ENCODE measurements at places on chromosomes 3 and 15.

DNA sequence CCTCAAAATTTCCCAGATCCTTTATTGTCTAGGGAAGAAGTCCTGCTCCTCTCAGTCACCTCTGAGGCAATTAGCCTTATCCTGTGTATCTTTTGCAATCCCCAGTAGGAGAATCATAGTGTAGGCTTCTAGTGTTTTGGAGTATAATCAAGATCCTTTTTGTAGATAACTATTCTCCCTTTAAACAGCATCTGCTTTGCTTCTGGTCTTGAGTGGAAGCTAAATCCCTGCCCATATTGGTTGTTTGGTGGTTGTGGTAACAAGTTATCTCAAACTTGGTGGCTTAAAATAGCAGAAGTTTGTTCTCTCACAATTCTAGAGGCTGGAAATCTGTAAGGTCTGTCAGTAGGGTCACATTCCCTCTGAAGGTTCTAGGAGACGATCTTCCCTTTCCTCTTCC is 217.5 kb upstream of the RASGRP1 start:
- DNase-seq: no peak

GRCh38 chr3:27688053-27688452 is 34.1 kb downstream of the EOMES start:
- DNase-seq: no peak

DNA sequence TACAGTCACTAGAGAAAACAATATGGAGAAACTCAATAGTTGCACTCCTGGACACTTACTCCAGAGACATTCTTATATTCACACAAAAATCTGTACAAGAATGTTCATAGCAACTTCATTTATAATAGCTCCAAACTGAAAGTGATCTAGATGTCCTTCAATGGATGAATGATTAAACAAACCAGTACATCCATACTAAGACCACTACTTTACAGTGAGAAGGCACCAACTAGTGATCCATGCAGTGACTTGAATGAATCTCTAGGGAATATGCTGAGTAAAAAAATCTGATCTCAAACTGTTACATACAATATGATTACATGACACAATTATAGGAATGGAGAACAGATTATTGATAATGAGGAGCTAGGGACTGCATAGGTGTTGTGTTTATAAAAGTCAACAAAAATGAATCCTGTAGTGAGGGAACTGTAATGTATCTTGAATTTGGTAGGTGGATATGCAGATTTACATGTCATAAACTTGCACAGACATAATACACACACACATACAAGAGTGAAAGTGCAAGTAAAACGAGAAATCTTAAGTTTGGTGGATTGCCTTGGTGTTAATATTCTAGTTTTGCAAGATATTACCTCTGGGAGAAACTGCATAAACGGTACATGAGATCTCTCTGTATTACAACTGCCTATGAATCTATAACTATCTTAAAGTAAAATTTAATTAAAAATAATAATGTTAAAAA is 85.7 kb downstream of the SPATA16 start:
- DNase-seq: no peak

GRCh38 chr3:40396406-40396805 is 9.4 kb downstream of the ENTPD3 start:
- no peak for DNase-seq

DNA sequence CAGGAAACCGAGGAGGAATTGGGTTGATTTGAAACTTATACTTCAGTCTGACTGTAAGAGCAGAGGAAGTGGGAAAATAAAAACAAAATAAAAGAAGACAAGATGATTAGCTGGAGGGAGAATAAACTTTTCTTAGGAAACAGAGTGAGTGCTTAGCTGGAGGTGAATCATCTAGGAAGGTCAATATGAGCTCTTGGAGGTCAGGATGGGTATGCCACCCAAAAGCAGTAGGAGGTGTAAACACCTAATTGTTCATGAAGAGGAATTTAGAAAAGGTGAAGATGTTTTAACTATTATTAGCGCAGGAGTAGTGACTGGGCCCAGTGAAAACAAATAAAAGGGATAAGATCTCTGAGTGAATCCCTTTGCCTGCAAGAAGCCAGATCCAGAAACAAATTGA is 39.9 kb upstream of the ARL14 start:
- DNase-seq: no peak

- no peak for DNase-seq
These were observed 196.2 kb downstream of the CHST2 start for GRCh38 chr3:143315766-143316165.

DNA sequence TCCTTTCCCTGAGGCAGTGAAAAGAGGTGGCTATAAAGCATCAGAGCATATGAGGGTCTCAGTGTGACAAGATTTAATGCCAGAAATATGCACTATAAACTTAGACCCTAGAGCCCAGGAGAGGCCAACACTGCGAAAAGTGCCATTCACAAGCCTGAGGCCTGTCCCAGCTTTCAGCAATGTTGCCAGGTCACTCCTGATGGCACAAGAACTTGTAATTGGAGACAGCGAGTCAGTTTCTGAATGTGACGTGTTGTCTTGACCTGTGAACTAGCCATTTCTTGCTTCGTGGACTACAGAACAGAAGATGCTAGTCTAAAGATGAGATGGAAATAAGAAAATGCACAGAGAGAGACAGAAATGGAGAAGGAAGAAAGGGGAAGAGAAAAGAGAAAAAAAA is 87.9 kb downstream of the WDR72 start:
- DNase-seq: no peak

DNA sequence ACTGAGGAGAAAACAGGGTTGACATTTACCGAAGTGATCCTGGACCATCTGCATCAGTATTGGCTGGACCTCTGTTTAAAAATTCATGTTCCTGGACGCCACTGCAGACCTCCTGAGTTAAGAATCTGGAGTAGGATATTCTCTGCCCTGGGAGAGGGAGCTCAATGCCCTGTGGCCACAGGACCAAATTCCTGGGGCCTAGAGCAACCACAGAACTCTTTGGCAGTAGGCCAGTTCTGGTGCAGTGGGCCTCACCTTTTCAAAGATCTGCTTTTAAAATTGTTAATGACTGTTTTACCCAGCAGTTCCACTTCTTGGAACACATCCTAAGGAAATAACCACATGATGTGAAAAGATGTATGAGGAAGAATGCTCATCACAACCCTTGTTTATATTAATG is 133.3 kb upstream of the ADPGK start:
- no peak for DNase-seq

DNA sequence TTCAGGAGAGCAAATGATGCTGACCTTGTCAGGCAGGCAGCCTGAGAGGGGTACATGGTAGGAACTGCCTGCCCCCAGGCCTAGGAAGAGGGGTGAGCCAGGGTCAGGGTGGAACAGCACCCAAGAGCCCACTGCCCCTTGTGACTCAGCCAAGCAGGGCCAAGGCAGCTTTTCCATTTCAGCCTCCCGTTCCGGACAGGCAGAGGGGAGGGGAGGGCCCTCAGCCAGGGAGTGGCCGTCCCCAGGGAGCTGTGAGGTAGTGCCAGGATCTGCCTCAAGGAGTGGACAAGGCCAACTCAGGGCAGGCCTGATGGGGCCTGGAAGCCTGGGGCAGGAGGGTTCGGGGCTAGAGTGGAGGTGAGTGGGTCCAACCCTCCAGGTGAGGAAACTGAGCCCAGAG is 5.1 kb upstream of the ANKRD63 start:
- no peak for DNase-seq

GRCh38 chr15:59221511-59222505 is 15.2 kb downstream of the LDHAL6B start:
- no peak for DNase-seq

DNA sequence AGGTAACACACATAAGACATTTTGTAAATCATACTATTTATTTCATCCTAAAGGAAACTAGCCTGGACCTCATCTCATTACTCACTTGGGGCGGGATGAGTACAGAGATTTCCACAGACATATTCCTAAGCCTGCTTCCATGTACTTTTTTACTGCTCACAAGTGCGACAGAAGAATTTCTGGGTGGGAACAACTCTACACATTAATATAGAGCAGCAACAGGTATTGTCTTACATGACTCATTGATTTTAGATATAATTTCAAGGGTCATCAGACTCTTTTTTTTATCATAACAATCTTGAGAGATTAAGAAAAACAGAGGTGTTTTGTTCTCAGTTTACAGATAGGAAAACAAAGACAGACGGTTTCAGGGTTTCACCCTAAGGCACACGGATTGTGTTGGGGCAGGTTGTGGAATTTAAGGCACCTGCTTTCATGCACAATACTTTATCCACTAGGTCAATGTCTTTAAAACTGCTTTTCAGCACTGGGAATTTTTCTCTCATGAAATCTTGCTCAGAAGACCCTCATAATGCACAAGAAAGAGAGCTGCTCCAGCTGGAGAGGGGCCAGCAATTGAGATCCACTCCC is 186.7 kb upstream of the CDIN1 start:
- DNase-seq: no peak

DNA sequence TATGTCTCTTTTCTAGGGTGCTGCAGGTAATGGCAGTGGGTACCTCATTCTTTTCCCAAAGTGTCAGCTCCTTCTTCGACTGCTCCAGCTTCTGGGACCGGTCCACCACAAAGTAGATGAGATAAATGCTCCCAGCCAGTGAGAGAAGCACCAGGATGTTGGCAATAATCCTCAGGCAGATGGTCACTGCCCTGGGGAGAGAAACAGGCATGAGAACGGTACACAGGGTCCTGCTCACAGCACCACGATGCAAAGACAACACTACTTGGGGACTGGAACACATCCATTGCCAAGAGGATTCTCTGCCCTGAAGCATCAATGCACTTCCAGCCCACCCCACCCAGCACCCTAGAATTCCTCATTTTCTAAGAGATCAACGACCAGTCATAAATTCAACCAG is 22.4 kb downstream of the TMC3 start:
- DNase-seq: no peak

GRCh38 chr3:179369621-179370020 is 22.1 kb downstream of the MFN1 start:
- no peak for DNase-seq

DNA sequence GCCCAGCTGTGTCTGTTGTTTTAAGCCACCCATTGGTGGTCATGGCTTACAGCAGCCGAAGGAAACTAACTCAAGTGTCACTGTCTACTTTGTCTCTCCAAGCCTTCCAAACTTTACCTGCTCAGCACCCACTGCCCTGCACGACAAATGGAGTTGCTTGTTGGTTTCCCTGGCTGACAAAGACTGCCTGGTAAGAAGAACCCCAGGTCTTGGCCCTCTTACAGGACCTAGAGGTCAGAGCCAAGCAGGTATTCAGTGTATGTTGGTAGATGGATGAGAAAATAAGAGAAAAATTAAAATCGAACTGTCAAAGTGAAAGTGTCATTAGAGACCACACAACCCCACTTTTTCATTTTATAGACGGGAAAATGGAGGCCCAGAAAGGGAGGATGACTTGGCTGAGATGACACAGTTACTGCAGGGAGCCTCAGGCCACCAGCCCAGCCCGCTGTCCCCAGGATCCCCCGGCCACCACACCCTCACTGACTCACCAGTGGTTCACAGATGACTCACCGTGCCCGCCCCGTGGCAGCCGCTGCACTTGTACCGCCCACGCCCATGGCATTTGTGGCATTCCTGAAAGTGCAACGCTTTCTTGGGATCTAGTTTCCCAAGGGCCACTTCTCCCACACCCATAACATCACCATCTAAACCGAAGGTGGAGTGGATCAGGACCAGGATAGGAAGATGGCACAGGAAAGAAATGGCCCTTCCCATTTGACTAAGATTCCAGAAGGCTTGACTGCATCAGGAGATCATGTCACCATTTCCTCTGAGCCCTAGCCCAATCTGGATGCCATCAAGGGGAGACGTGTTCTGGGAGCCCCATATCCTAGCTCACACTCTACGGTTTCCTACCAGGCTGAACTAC is 15.2 kb downstream of the SSUH2 start:
- DNase-seq: no peak

GRCh38 chr15:81752546-81752942 is 293.3 kb downstream of the MEX3B start:
- DNase-seq: peak; percentile 91

DNA sequence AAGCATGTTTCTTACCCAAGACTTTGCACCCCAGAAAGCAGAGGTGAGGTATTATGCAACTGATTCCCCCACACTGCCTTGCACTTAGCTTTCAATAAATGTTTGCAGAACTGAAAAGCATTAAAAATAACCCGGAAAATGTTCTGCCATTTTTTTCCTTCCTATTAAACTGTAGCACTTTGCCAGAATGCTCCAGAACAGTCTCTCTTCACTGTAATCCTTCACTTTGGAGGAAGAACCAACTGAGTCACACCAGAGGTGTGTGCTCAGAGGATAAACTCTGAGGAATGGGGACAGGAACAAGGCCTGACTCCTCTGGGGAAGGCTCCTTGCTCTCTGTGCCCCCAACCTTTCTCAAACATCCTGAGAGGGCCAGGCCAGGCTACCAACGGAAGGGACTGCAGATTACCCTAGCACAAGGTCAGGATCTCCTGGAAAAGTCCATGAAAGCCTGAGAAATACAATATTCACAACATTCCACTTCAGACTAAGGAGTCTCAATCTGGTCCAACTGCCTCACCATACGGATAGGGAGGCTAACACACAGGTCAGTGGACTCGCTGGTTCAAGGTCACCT is 19.0 kb downstream of the ANP32A start:
- no peak for DNase-seq

GRCh38 chr3:14812196-14812790 is 6.5 kb upstream of the FGD5 start:
- no peak for DNase-seq

GRCh38 chr15:76803049-76803571 is 102.0 kb downstream of the SCAPER start:
- DNase-seq: no peak

DNA sequence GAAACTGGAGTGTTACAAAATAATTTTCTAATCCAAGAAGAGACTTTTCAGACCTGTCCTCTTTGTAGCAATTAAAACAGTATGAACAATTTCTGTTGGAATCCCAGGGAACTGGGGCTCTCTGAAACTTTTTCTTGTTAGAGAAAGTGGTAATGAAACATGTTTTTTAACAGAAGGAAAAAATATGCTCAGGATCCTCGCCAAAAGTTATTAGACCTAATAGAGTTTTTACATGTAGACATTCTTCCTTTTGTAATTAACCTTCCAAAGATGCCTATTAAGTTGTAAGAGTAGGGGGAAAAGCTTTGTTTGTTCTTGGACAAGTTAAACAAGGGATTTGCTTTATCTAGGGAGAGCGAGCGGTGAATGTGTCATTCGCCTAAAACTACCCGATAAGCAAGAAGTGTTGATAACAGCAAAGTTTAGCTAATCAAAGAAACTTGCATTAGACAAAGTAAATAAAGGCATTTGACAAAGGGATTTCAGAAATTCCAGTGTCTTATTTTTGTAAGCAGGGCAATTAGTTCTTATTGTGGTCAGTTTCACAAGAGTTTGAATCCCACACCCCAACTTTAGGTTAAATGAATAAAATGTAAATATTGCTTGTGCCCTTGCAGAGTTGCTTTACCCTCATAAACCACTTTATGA is 2.3 kb downstream of the RARB start:
- DNase-seq: no peak

GRCh38 chr3:111936967-111937366 is 41.9 kb upstream of the ABHD10 start:
- DNase-seq: no peak
